ENCODE measurements at places on chromosomes 6 and 20.

- no peak for DNase-seq
Observed at GRCh38 chr20:58138395-58138794, 90.1 kb downstream of the ANKRD60 start.

DNA sequence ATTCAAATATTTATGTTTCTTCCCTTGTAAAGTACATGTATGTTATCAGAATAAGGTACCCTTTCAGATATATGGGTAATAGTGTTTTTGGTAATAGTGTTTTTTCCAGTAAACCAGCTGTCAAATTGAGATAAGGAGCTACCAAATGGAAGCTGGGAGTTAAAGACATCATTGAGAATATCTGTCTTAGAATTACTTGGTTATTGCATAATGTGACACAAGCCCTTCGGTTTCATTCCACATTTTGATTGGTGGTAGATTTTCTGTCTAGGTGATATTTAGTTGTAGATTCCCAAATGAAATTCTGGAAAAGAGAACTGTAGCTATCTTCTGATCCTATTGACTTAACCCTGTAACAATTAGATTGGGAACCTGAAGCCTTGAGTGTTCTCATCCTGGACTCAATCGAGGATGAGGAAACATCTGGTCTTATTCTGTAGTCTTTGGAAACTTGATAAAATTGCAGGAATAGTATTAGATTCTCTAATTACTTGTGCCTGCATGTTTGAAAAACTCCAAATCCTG, 75.1 kb upstream of the SYNJ2 start:
- no peak for DNase-seq

DNA sequence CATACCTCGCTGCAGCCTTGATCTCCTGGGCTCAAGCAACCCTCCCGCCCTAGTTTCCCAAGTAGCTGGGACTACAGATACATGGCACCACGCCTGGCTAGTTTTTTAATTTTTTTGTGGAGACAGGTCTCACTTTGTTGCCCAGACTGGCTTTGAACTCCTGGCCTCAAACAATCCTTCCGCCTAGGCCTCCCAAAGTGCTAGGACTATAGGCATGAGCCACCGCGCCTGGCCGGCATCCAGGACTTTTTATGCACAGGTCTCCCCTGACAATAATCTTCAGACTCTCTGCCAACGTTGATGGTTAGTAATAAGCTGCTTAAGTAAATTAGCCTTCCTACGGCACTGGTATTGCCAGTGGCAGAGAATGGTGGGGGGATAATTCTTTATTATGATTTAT, 110.5 kb upstream of the MTHFD1L start:
- peak; percentile 93 for DNase-seq

DNA sequence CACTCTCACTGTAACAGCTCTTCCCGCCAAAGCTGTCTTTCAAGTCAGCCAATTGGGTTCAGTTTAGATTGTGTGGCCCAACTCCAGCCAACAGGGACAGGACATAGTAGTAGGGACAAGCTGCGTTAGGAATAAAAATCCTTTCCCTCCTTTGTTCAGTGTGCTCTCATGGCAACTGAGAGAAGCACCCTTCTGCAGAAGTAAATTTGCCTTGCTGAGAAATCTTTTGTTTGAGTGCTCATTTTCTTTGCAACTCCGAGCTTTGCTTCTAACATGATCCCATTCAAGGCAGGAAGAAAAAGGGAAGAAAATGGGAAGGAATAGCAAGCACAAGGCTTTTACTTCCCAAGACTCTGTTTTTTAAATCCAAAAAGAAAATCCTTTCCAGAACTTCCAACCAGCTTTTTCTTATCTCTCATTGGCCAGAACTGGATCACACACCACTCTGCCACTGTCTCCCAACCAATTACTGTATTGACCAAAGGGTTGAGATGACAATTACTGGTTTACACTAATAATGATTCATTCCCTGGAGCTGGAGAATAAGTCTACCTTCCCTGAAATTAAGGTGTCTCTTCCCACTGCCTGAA, 52.7 kb downstream of the STX11 start:
- DNase-seq: no peak

DNA sequence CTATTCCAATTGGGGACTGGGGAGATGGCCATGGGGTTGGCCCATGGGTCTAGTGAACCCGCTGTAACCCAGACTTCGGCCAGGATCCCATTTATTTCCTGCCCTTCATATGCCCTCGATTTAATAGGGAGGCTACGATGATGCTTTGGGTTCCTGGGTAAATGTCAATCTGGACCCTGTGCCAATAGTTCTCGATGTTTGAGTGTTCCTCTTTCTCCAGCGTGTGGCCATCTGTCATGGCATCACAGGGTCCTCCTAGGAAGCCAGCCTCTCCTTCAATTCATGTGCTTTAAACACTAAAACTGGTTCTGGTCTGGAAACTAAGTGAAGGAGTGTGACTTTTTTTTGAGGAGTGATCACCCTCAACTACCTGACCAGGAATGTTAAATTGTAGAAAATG, 28.7 kb upstream of the ELMO2 start:
- DNase-seq: no peak

DNA sequence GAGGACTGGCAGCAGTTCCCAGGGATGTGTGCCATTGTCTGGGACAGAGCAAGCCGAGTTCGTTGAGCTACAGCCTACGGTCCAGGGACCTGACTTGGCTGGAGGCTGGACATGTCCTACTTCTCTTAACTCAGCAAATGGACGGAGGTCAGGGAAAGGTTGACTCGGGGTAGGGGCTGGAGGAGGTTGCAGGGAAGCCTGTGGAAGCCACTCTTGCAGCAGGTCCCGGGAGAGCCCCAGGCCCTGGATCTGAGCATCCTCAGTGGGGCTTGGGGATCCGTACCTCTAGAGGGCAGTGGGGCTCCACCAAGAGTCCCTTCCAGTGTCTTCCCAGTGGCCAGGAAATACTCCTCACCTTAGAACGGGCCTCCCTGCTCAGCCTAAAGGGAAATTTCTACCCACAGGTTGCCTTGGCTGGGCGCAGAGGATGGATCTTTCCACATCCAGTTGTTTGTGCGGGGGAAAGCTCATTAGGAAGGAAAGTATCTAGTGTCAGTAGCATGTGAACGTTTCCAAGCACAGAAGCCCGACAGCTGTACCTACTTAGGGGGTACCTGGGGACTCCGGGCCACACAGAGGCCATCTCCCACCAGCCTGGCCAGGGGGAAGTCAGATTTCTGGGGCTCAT, 170.2 kb downstream of the NFATC2 start:
- DNase-seq: no peak

DNA sequence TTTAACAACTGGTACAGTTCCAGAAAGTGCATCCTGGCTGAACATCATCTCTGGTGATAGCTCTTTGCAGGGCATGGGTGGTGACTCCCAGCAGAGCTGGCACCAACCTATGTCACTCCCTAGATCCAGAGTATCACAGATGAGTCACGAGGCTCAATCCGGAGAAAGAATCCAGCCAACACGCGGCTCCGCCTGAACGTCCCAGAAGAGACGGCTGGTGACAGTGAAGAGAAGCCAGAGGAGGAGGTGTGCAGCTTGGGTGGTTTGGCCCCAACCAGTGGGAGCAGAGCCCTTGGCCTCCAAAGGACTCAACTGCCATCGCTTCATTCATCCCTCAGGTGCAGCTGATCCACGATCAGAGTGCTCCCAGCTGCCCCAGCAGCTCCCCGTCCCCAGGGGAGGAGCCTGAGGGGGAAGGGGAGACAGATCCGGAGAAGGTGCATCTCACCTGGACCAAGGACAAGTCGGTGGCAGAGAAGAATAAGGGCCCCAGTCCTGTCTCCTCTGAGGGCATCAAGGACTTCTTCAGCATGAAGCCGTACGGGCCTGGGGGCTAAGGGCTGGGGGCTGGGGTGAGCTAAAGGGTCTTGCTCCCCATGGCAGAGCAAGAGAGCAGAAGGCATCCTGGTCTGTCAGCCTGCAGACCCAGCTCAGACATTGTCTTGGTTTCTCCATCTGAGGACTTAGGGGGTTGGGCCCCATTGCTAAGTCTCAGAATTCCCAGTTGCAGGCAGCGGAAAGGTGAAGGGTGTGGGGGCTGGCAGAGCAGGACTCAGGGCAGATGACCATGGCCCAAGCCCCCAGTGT, 27.2 kb downstream of the SLC12A5 start:
- no peak for DNase-seq

DNA sequence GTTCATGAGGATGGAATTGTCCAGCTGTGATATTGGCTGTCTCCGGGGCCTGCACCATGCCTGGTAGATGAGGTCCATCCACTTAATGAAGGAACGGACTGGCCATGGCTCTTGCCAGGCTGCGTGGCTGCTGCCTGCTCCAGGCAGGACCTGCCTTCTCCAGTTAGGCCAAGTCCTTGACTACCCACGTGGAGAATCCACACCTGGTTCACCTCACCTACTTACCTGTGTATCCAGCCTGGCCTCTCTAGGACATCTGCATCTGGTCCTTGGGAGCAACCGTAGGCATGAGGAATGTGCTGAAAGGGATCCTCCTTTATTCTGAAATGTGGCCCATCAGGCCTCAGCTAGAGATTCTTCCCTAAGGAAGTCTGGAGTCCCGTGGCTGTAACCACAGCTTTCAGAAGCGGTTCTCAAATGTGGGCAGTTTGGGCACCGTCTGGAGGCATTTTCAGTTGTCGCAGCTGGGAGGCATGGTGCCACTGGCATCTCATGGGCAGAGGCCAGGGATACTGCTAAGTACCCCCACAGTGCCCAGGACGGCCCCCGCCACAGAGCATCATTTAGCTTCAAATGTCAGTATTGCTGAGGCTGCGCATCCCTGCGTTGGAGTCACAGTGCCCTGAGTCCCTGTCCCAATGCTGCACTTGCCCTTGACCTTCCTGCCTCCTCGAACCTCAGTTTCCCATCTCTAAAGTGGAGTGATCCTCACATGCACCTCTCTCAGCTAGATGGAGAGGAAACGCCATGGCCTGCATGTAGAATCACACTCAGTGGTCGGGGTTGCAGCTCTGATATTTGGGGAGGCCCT, 67.5 kb downstream of the PHACTR3 start:
- DNase-seq: no peak

DNA sequence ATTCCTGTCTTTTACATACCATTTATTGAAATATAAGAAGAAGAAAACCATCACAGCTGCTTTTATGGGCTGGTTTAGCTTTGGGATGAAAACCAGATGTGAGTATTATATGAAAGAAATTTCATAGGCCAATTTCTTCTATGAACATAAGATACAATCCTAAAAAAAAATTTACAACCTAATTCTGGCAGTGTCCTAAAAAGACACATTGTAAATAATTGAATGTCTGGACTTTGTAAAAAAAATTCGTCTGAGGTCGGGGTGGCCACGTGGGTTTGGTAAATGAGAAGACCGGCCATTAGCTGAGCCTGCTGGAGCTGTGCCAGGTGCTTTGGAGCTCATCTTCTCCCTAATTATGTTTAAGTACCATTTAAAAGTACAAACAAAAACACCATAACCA, 26.8 kb downstream of the DACT2 start:
- DNase-seq: no peak

- DNase-seq: no peak
Observed at GRCh38 chr20:47350181-47350550, 6.3 kb downstream of the ZMYND8 start.
